Adrenal gland (tissue), 19 donors: ENCODE measurements at places on chromosomes 5 and 9. TPM values are rescaled to one million over a fixed set of nuclear protein-coding genes. Genes with fewer than 3 reads are reported as not detected.

GRCh38 chr9:129320575-129321285 is 142.7 kb upstream of the IER5L start:
- DNase-seq: peak; percentile 77

DNA sequence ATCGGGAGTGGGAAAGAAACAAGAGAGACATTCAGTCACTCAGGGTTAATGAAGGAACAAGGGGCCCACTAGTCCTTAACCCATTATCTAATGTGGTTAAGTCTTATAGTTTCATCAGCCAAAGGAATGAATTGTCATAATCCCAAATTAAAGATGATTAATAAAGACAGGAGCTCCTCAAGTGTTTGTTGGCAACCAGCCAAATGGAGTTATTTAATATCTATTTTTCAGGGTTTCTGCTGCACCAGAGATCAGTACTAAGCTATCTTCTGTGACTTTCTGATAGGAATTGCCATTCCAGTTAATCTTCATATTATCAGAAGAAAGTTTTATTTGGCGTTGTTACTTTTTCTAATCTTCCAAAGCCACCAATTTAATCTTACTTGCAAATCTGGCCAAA is 34.0 kb upstream of the FCHO2 start:
- DNase-seq: no peak

DNA sequence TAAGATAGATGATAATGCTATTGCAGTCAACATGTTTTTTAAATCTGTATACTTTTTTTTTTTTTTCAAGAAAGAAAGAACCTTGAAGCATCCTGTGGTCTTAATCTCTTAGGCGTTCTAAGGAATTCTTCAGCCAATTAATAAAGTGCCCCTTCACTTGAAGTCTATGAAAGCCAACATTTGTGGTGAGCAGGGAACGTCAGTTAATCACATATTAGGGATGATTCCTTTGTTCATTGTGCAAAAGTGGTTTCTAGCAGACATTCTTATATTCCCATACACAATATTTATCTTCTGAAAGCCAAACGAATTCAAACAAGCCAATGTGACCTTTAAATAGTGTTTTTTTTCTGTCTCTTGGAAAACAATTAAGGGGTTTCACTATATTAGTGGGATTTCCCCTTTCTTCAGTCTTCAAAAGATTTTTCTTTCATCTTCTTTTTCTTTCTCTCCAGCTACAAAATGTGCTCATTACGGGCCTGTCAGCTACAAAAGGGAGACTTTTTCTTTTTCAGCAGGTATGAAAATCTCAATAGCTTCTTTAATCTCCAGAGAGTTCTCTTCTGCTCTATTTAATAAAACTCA is 40.1 kb downstream of the TMEM167A start:
- DNase-seq: no peak

DMRTA1 gene
- 0.10 TPM for total RNA-seq

- no peak for DNase-seq
Observed at GRCh38 chr5:179217356-179217755, 127.9 kb downstream of the ADAMTS2 start.

DNA sequence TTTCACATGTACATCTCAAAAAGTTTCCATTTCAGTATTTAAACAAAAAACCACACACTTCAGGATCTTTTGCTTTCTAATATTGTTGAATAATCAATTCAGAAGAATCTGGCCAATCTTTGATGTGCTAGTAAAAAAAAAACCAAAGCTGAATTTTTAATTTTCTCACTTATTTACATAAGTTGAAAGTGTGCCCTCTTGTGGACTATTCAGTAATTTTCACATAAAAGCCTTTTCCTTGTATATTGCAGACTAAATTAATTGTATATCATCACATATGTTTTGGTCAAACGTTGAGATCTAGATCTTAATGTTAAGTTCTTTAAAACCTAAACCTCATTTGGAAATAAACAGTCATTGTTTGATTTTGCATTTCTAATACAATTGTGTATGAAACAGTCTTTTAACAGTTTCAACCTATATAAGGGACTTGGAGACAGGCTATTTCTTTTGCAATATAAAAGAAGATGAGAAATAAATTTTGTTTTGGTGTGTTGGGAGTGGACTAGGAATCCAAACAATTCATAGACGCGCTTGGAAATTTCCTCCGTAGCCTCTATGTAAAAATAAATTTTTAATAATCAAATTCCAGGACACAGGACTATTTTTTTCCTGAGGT is 68.1 kb downstream of the NIPBL start:
- DNase-seq: no peak

GRCh38 chr9:99180199-99180598 is 41.5 kb downstream of the ALG2 start:
- no peak for DNase-seq

- no peak for DNase-seq
Observed at GRCh38 chr9:124322618-124323432, 65.1 kb downstream of the NEK6 start.

CACFD1 gene
- total RNA-seq: 11.4 TPM

AK8 gene
- total RNA-seq: 1.7 TPM

- DNase-seq: no peak
Observed at GRCh38 chr9:123965801-123966686, 36.1 kb upstream of the DENND1A start.

PCDHB4 gene
- total RNA-seq: 1.3 TPM

SARDH gene
- total RNA-seq: 9.6 TPM

GLRA1 gene
- not detected for total RNA-seq

GRCh38 chr9:124033967-124034366 is 22.4 kb downstream of the LHX2 start:
- DNase-seq: no peak

DNA sequence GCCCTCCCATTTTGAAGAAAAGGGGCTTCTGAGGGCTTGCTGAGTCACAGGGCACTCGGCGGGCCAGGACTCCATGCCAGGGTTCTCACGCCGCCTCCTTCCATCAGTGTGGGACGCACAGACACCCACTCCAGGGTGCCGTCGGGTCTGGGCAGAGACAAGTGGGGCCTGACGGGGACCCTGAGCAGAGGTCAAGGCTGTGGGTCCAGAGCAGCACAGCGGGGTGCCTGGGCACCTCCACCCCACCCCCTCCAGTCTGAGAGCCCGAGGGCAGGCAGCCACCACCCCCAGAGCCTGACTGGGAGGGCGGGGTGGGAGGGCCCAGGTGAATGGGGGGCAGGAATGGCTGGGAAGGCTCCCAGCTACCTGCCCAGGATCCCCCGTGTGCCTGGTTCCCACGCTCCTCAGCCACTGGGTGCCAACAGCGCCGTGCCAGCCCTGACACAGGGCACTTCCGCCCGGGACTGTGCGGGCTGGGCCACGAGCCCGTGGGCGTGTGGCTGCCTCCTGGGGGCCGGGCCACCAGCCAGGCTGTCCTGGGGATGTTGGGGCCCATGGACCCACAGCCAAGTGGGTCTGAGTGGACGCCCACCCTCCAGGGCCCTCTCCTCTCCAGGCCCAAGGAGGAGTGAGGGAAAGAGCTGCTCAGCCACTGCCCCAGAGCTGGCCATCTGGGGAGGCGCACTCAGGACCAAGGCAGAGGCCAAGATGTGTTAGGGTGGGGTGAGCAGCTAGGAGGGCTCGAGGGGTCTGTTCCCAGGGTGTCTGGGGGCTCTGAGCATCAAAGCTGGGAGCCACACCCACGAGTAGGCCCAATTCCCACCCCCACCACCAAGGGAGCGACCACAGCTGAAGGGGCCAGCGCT is 10.1 kb upstream of the NRARP start:
- no peak for DNase-seq

NEUROG1 gene
- not detected for total RNA-seq
